ENCODE measurements at places on chromosomes 7 and 10.

GRCh38 chr10:16292366-16292765 lies 144.4 kb upstream of the PTER start:
- DNase-seq = no peak

- DNase-seq = peak; percentile 70
Measured at GRCh38 chr10:102643336-102644065, 778 bp upstream of the TRIM8 start.

DNA sequence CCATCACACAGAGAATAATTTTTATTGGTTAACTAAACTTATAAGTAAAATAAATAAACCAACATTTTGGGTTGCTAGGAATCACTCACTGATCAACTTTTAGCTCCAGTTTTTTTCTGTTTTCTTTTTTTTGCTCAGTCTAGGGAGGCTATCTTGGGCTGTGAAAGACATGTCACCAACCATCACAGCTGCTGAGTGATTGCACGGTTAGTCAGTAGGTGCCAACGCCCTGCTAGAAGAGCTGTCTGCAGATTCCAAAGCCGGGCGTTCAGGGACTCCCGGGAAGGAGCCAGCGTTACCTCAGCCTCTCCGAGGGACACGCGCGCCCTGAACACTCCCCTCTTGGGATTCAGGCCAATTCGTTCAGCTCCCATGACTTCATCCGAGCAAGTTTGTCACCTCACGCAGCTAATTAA lies 604 bp upstream of the STAM start:
- DNase-seq = no peak

- DNase-seq = no peak
Measured at GRCh38 chr10:124689911-124690498, 54.2 kb downstream of the FAM53B start.

- no peak for DNase-seq
Measured at GRCh38 chr10:48931188-48931587, 8.5 kb downstream of the LRRC18 start.

GRCh38 chr7:47664650-47665195 lies 82.8 kb upstream of the TNS3 start:
- no peak for DNase-seq

DNA sequence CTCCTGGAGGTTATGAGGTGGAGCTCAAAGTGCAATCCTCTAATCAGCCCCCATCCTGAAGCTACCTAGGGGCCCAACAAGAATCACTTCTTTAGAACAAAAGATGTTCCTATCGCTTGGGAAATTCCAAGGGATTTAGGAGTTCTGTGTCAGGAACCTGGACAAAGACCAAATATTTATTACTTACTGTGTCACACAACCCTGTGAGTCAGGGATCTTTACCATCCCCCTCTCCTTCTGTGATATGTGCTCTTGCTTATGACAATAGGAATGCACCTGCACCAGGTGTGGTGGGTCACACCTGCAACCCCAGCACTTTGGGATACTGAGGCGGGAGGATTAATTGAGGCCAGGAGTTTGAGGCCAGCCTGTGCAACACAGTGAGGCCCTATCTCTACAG lies 485.8 kb downstream of the PLXDC2 start:
- no peak for DNase-seq

DNA sequence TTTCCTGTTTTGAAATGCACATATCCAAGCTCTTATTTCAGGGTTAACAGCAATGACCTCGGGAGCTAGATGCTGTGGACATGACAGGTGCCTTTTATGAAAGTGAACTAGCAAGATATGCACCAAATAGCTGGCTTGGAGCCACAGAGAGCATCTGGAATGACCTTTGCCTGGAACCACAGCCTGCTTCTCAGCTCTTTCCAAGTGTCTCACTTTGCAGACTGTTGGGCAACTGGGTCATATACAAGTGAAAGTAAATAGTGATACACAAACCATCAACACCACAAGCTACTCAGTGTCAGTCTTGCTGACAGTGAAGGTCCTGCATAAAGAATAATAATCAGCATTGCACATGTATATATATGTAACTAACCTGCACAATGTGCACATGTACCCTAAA lies 183.5 kb downstream of the RNF133 start:
- no peak for DNase-seq

DNA sequence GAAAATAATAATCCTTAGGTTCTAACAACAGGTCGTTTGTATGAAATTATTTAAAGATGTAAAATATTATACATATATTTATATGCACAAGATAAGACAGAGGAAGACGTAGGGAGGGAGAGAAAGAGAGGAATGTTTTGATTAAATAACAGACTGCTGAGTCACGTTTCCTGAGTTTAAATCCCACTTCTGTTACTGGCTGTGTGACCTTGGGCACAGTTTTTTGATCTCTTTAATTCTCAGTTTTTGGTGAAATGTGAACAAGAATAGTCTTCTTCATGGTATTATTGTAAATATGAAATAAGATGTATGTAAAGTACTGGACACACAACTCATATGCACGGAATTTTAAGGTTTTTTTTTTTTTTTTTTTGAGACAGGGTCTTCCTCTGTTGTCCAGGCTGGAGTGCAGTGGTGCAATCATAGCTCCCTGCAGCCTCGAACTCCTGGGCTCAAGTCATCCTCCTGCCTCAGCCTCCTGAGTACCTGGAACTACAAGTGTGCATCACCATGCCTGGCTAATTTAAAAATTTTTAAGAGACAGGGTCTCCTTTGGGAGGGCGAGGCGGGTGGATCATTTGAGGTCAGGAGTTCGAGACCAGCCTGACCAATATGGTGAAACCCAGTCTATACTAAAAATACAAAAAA lies 42.6 kb downstream of the BAMBI start:
- DNase-seq = no peak

DNA sequence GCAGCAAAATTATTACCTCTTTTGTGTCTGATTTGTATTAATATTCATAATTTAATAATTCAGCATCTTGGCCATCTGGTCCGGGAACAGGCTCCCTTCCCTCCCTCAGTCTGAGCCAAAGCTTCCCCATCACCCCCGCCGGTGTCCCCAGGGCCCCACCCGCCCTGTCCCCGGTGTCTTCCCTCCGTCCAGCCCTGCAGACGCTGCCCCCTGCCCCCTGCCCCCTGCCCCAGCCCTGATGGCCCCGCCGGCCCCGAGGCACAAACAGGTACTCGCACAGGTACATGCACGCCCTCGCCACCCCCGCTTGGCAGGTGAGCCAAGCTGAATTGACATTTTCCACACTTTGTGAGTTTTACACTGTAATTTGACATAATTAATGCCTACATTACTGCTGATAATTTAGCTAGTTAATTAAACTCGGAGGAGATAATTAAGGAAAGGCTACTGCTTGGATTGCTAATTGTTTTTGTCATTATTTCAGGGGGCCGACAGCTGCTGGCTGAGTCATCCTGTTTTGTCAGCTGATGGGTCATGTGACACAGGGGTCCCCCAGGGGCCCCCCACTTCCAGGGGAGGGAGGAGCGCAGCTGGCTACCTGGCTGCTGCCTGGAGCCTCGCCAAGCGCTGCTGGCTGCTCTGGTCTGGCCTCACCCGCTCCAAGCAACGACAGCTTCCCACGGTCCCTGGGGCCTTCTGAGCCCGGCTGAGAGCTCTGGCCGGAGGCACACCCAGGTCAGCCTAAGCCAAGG lies 36.6 kb downstream of the MICALL2 start:
- no peak for DNase-seq

GRCh38 chr7:144483189-144483588 lies 79.7 kb upstream of the NOBOX start:
- no peak for DNase-seq

DNA sequence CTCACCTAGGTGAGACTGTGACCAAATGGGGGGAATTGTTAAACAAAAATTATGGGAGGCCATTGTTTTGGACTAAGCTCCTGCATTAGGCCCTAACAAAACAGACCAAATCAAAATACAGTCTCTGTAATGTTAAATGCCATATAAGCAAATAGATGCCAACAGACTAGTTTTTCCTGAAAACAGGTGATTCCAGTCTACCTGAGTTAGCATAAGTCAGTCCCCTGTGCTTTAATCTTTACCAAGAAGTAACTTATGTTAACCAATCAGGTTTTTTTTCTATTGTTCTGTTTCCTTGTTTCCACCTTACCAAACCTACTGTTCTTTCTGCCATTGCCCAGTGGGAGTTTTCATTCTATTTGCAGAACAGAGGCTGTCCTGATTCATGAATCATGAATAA lies 48.0 kb downstream of the PDZD8 start:
- DNase-seq = no peak

- DNase-seq = no peak
Measured at GRCh38 chr7:48165157-48165556, 6.1 kb upstream of the ABCA13 start.

- DNase-seq = no peak
Measured at GRCh38 chr7:22364900-22365299, 7.9 kb upstream of the RAPGEF5 start.
